GM19239 (cell line): ENCODE measurements at places on chromosomes 6 and 20.

DNA sequence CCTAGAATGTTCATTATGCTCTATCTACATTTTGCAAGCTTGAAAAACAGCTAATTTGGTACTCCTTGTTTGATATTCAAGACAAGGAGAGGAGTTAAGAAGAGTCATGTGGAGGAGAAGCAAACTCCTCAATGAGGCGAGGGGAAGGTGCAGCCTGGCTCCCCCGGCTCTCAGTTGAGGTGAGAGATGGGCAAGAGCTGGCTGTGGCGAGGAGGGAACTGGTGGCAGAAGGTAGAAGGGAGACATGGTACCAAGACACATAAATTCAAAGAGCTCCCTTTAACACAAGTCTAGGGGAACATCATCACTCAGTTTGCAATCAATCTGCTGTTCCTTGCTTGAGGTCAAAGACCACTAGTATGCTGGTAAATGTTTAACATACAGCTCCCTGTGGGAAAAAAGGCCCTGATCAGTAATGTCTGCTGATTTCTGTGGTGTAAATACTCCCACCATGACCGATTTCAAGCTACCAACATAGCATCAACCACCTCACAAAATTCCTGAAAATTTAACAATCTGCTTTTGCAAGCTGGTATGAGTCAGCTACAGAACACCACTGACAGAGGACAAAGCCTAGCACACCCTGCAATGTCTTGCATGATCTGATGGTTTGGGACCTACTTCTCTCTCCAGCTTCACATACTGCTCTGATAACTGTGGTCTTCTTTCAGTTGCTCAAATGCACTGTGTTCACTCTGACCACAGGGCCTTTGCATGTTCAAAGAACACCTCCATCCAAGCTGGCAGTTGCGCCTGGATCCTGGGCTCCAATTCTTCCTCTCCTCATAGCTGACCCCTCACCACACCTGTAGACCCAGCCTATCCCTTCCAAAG is 516.3 kb upstream of the CHD6 start:
- no peak for DNase-seq

DNA sequence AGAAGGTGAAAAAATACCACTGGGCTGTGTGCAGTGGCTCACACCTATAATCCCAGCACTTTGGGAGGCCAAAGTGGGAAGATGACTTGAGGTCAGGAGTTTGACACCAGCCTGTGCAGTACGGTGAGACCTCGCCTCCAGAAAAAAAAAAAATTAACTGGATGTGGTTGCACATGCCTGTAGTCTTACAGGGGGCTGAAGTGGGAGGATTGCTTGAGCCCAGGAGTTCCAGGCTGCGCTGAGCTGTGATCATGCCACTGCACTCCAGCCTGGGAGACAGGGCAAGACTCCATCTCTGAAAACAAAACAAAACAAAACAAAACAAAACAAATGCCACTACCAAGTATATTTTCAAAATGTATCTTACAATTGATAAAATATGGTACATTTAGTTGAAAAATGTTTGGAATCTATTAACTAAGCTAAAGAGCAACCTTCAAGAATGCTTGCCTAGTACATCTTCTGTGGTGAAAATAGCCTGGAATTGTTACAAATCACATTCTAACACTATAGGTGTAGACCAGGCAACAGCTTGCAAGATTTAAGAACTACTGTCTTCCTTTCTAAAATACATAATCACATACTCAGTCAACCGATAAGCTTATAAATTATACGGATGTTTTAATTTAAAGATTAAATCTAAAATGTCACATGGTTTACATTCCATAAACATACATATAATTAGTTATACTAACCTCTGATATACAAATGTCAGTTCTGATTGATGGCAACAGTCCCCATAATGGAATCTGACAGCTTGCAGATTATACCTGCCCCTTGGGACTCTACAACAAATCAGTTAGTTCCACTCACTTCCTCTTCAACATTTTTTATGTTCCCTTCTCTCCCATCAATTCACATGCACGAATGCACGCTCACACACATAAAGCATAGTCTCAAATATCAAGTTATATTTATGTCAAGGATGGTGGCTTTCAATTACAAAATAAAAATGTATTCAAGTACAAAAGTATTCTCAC is 150.8 kb downstream of the ASCC3 start:
- no peak for DNase-seq

GRCh38 chr20:3775457-3776108 is 5.7 kb downstream of the SPEF1 start:
- DNase-seq: no peak

DNA sequence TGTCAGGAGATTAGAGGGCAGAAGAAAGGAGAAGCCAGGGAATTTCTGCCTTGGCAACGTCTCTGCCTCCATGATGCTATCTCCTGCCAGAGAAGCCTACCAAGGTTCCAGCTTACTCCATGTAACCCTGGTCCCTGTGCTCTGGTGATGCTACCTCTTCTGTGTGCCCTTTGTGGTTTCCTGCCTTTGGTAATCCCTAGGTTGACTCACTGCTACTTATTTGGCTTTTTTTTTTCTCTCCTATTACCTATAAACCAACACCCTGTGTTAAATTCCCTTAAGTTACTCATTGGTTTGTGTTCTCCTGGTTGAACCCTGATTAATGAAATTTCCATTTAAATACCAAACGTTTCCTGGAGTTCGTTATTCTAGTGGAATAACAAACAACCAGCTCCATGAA is 527.8 kb upstream of the FLRT3 start:
- DNase-seq: no peak

- DNase-seq: no peak
These were observed 96.3 kb downstream of the GJA1 start for GRCh38 chr6:121531658-121532169.

GRCh38 chr20:18304618-18305017 is 16.3 kb downstream of the ZNF133 start:
- no peak for DNase-seq
